ENCODE measurements at places on chromosomes 7 and 10.

- H3K36me3 ChIP-seq, result no peaks in the 10 kb centered on the region
- H3K27ac ChIP-seq, result peak overlapping the region; percentile 57
- DNase-seq, result no peak
- peaks cover 14% of the 10 kb centered on the region for H3K4me1 ChIP-seq
Measured at GRCh38 chr7:139680676-139681462, 96.9 kb downstream of the HIPK2 start.

DNA sequence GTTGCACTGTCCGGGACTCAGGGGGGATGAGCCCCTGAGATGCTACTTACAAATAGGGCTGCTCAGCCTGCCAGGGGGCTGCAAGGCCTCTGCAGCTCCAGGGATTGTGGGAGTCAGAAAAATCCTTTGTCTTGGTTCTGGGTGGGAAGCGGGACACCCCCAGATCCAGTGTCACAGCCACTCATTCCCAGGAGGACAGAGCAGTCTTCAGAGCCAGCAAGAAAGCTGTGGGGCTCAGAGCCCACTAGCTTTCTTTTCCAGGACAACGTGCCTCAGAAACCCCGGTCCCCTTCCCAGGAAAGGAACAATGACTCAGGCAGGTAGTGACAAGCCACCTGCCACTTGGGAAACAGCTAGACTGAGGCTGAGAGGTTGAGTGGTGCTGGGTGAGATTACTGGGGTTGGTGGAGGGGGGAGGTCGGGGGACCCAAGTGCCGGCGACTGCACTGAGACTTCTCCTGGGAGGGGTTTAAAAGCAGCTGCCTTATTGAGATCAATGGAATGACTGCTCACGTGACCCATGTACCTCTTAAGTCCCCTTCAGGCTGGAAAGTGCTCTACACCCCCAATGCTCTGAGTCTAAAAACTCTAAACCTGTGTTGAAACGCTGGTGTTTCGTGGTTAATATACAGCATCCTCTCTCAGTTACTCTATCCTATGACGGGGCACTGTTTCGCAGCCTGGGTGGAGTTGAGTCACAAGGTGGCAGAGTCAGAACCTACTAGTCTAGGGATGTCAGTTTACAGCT, 123.6 kb downstream of the UBE2H start:
- no peak for DNase-seq
- no peak overlapping the region for H3K4me3 ChIP-seq
- H3K27me3 ChIP-seq, result no peaks in the 10 kb centered on the region
- H3K36me3 ChIP-seq, result peaks cover 4% of the 10 kb centered on the region
- H3K27ac ChIP-seq, result no peak overlapping the region
- peaks cover 17% of the 10 kb centered on the region for H3K4me1 ChIP-seq

- no peak overlapping the region for H3K4me3 ChIP-seq
- H3K27ac ChIP-seq, result peak overlapping the region; percentile 4
- no peak for DNase-seq
- peaks cover 9% of the 10 kb centered on the region for H3K4me1 ChIP-seq
Measured at GRCh38 chr7:141012696-141013344, 1.9 kb downstream of the MRPS33 start.

DNA sequence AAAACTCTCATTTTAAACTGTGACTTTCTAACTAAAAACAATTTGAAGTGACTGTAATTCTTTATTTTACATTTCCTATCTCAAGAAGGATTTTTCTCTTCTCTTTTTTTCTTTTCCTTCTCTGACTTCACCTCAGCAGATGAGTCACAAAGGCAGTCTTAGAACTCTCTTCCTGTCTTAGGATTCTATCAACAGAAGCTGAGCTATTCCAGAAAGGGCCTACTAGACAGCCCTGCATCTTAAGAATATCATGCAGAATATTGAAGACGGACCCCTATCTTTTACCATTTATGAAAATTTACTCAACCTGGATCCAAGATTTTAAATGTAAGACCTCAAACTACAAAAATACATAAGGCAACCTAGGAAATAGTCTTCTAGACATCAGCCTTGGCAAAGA, 365.7 kb upstream of the SEMA3C start:
- H3K4me3 ChIP-seq, result no peak overlapping the region
- H3K27ac ChIP-seq, result no peak overlapping the region
- DNase-seq, result no peak
- no peaks in the 10 kb centered on the region for H3K27me3 ChIP-seq

DNA sequence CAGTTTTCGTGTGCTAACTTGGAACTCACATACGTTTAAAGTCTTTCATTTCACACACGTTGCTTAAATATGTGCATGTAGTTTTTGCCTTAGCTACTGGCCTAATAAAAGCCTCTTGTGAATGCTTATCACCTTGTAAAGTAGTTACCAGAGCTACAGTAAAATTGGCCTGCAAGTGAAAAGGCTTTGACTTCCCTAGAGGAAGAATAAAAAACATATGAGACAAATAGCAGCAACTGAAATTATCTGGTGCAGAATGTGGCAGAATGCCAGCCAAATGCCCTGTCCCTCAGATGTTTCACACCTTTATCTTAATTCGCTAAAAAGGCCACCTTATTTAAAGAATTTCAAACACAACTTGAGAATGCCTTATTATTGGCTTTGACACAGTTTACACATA, 28.1 kb upstream of the RPA3 start:
- H3K36me3 ChIP-seq, result no peaks in the 10 kb centered on the region
- H3K4me1 ChIP-seq, result no peaks in the 10 kb centered on the region
- no peaks in the 10 kb centered on the region for H3K27me3 ChIP-seq
- no peak for DNase-seq
- H3K4me3 ChIP-seq, result no peak overlapping the region

DNA sequence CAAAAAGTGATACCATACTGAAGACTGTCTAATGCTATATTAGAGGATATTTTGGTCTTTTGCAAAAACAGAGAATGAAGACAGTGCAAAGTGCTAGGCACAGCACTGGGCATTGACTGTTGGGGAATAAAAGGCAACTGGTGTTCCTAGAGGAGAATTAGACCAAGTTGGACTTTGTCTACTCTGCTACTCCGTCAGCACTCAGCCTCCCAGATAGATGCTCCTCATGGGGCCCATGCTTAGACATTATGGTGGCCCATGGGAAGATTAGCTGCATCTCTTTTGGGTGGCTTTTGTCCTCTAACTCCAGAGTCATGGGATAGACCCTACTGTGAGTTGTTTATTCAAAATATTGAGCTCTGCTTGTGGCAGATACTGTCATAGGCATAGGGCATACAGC, 113.5 kb downstream of the RBM20 start:
- H3K4me1 ChIP-seq, result peaks cover 42% of the 10 kb centered on the region
- no peaks in the 10 kb centered on the region for H3K27me3 ChIP-seq
- H3K27ac ChIP-seq, result no peak overlapping the region
- no peaks in the 10 kb centered on the region for H3K36me3 ChIP-seq
- H3K4me3 ChIP-seq, result no peak overlapping the region
- DNase-seq, result no peak

DNA sequence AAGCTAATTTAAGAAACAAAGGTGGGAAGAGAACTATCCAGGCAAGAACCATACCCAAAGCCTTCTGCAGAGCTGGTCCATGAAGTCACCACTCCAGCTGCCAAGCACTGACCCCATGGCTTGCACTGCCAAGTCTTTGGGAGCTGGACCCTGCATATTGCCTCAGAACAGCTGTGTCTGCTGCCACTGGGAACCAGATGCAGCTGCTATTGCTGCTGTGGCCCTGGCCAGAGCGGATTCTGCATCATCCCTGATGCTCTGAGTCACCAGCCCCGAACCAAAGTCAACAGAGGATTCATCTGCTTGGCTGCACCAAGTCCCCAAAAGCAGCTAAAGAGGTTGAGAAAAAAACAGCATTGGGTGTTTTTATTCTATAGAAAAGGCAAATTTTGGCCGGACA, 39.2 kb upstream of the GSAP start:
- no peak overlapping the region for H3K4me3 ChIP-seq
- no peak for DNase-seq
- H3K27me3 ChIP-seq, result no peaks in the 10 kb centered on the region
- no peak overlapping the region for H3K27ac ChIP-seq

GRCh38 chr7:108263425-108263824, 133.3 kb upstream of the LAMB4 start:
- no peak overlapping the region for H3K4me3 ChIP-seq
- no peak overlapping the region for H3K27ac ChIP-seq
- no peaks in the 10 kb centered on the region for H3K4me1 ChIP-seq
- H3K36me3 ChIP-seq, result no peaks in the 10 kb centered on the region
- DNase-seq, result no peak

DNA sequence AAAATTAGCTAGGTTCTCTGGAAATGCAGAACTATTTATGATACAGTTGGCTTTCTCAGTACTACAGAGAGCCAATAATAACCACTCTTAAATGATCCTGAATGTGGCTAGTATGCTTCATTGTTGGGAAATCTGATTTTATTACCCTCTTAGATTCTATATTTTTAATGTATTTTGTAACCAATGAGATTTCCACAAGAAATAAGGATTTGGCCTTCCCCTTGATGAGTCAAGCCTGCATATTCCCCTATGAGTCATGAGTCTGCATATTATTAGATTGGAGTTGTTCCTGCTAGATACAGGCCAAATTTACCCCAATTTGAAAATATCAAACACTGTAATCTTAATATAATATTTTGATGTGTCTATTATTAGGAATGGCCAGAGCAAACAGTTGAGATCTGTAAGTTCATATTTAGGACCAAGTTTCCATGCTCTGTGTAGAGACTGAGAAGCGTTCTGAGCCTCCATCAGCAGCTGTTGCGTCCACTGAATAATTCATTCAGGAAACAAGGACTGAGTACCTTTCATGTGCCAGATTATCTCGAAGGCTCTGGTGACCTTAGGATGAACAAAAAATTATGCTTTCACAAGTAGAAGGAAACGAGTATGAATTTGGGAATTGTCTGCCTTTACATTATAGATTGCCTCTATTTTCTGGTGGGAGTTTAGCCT, 793.4 kb downstream of the NRG3 start:
- no peak for DNase-seq
- no peak overlapping the region for H3K4me3 ChIP-seq
- no peaks in the 10 kb centered on the region for H3K36me3 ChIP-seq
- H3K27ac ChIP-seq, result no peak overlapping the region
- H3K4me1 ChIP-seq, result no peaks in the 10 kb centered on the region
- H3K27me3 ChIP-seq, result no peaks in the 10 kb centered on the region

GRCh38 chr10:24197263-24197662, 11.7 kb upstream of the KIAA1217 start:
- H3K4me3 ChIP-seq, result no peak overlapping the region
- H3K36me3 ChIP-seq, result no peaks in the 10 kb centered on the region
- H3K4me1 ChIP-seq, result peaks cover 9% of the 10 kb centered on the region
- no peak overlapping the region for H3K27ac ChIP-seq
- no peak for DNase-seq
- no peaks in the 10 kb centered on the region for H3K27me3 ChIP-seq

GRCh38 chr7:2143981-2144595, 88.7 kb downstream of the MAD1L1 start:
- DNase-seq, result no peak
- no peaks in the 10 kb centered on the region for H3K27me3 ChIP-seq
- peaks cover 12% of the 10 kb centered on the region for H3K36me3 ChIP-seq
- no peaks in the 10 kb centered on the region for H3K4me1 ChIP-seq

GRCh38 chr10:104328896-104329710, 9.2 kb downstream of the ITPRIP start:
- no peak for DNase-seq
- peaks cover 32% of the 10 kb centered on the region for H3K36me3 ChIP-seq
- H3K4me1 ChIP-seq, result peaks cover 100% of the 10 kb centered on the region
- peak overlapping the region; percentile 53 for H3K4me3 ChIP-seq
- no peaks in the 10 kb centered on the region for H3K27me3 ChIP-seq

DNA sequence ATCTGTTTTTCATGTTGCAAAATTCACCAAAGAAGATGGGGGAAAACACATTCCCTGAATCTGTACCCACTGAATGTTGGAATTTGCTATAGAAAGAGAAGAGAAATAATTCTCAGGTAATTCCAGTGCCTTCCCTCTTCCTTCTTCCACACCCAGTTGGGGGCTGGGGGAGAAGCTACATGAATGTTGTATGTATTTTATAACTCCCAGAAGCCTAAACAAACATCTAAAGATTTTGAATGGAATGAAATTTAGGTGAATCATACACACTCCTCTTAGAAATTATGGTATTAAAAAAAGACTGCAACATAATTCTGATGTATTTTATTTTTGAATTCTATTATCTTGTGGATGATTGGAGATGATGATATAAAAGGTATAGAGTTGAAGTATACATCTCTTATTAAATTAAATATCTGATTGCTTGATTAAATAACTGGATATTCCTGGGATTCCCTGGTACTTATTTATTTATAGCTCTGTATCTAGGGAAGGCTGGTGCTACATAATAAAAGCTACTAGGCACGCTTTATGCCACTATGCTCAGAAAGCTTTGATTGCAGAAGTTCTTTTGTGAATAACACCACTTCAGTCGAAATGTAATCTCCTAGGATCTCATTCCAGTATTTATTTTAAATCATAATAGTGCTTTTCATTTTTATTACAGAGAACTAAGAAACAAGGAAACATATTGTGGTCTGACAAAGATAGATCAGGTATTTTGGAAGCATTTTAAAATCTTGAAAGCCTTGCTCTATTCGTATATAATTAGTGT, 98.5 kb downstream of the MCU start:
- no peaks in the 10 kb centered on the region for H3K36me3 ChIP-seq
- no peak overlapping the region for H3K27ac ChIP-seq
- DNase-seq, result no peak
- no peaks in the 10 kb centered on the region for H3K27me3 ChIP-seq
- no peak overlapping the region for H3K4me3 ChIP-seq
- peaks cover 19% of the 10 kb centered on the region for H3K4me1 ChIP-seq

DNA sequence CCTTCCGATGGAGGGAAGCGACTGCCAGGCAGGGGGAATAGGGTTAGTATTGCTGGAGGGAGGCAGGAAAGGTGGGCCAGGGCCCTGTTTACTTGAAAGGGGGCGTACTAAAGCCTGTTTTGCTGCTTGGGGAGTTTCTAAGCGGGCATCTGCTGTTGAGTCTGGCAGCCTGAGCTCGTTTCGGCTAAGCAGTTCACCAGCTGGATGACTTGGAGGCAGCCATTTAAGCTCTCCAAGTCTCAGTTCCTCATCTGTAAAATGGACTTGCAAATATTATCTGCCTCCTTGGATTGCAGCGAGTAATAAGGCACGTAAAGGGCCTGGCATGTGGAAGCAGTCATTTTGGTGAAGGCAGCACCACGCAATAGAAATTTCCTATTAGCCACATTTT, 44.0 kb downstream of the LDB3 start:
- peaks cover 12% of the 10 kb centered on the region for H3K4me1 ChIP-seq
- H3K27ac ChIP-seq, result peak overlapping the region; percentile 95
- no peaks in the 10 kb centered on the region for H3K36me3 ChIP-seq
- H3K4me3 ChIP-seq, result peak overlapping the region; percentile 72

- H3K27me3 ChIP-seq, result no peaks in the 10 kb centered on the region
- H3K4me3 ChIP-seq, result no peak overlapping the region
- no peaks in the 10 kb centered on the region for H3K36me3 ChIP-seq
- peaks cover 2% of the 10 kb centered on the region for H3K4me1 ChIP-seq
- H3K27ac ChIP-seq, result no peak overlapping the region
Measured at GRCh38 chr10:126147866-126148587, 240.2 kb downstream of the ADAM12 start.

DNA sequence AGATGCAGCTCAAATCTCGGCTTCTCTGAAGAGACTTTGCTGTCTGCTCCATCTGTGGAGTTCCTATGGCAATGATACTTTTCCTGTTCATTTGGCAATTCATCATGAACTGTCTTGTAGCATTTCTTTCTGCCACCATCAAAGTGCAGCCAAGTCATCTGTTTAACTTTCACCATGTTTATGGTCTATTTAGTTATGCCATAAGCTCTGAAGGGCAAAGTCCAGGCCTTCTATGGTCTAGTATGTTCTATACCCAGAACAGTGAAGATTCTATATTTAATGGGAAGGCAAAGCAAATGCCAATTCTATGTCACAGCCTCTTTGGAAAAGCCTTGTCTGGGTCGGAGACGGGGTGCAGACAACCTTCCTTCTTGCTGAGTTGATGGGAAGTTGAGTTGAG, 472.6 kb downstream of the PLXNA4 start:
- H3K27me3 ChIP-seq, result no peaks in the 10 kb centered on the region
- H3K4me3 ChIP-seq, result no peak overlapping the region
- H3K36me3 ChIP-seq, result no peaks in the 10 kb centered on the region
- DNase-seq, result no peak
- no peak overlapping the region for H3K27ac ChIP-seq

Measured in esophagus squamous epithelium (tissue), 5 donors.